Aorta (tissue), 5 donors: ENCODE measurements at places on chromosomes 3 and 15. TPM values are rescaled to one million over a fixed set of nuclear protein-coding genes. Genes with fewer than 3 reads are reported as not detected.

- DNase-seq, result no peak
Observed at GRCh38 chr3:172236771-172237742, 197.7 kb downstream of the FNDC3B start.

- DNase-seq, result no peak
Observed at GRCh38 chr3:69116897-69117296, 5.5 kb downstream of the LMOD3 start.

Gene CLPX
- total RNA-seq, result 33.4 TPM

GRCh38 chr3:152398495-152398894 lies 129.8 kb downstream of the MBNL1 start:
- no peak for DNase-seq

DNA sequence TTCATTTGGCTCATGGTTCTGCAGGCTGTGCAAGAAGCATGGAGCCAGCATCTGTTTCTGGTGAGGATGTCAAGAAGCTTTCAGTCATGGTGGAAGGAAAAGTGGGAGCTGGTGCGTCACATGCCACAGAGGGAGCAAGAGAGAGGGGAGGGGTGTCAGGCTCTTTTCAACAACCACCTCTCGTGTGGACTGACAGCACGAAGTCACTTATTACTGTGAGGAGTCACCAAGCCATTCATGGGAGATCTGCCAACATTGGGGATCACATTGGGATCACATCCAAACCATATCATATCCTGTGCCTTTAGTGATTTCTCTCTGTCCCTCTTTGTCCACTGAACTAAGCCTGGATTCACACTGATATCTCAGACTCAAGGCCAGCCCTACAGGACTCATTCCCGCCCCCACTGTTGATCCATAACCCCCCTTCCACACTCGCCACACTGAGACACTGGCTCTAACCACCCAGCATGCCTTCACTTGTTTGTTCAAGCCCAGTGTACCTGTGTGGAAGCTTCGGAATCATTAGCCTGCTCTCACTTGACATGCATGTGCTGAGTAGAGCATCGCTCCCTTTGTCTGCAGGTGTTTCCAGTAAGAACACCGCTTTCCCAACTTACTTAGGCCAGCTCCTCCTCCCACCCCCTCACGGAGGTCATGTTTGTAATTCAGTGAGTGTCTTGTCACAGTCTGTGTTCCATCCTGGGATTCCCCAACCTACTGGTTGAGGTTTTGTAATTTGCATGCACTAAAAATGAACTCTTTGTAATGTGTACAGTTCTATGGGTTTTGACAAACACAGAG lies 132.2 kb downstream of the KLF13 start:
- DNase-seq, result no peak

Gene OGG1
- 25.8 TPM for total RNA-seq

Gene PRTG
- total RNA-seq, result 2.1 TPM

Gene RASGRP1
- 3.1 TPM for total RNA-seq

GRCh38 chr15:52680761-52681160 lies 1.6 kb upstream of the ATOSA start:
- DNase-seq, result no peak

DNA sequence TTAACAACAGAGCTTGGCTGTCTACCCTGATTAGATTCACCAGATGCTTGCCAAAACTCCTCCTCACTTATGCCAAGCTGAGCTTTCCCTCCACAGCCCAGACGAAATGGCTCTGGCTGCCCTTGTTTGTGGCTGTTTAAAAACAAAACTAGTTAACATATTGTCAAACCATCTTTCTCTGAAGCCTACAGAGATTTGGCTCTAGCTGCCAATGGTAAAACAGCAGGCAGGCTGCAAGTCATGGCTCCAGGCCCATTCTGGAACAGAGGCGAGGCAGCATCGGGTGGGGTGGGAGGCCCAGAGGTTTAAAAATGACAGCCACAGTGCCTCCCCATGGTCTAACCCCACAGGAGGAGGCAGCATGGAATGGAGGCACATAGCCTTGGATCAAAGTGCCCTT lies 75.9 kb downstream of the SCN5A start:
- no peak for DNase-seq

DNA sequence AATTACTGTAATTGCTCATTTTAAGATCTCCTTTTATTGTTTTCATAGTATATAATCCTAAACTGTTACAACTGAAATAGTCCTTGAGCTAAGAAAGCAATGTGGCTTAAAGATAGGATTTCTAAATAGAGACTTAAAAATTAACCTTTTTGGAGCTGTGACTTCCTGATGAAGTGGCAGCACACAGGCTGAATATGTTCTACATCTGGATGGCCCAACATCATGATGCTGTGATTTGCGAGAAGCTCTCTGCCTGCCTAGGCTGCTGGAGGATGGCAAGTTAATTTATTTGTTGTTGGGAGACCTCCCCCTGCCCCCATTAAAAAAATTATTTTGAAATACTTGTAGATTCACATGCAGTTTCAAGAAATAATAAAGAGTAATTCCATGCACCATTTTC lies 134.5 kb downstream of the IGF1R start:
- DNase-seq, result no peak

DNA sequence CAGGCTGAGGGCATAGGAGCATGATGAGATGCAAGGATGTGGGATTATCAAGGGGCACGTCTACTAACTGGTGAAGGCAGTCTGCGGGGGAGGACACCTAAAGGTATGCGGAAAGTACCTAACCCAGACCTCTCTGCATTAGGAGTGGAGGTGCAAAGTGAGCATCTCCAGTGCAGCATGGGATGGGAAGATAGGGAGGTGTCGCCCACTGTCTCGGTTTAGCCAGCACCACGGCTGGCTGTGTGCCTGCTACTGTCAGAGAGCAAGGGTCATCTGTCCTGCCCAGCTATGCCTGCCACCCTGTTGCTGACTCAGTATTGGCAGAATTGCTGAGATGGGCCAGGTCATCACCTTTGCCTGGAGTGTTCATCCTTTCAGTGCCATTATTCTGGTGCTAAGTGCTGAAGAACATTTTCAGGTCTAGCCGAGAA lies 40.1 kb downstream of the OXNAD1 start:
- no peak for DNase-seq

DNA sequence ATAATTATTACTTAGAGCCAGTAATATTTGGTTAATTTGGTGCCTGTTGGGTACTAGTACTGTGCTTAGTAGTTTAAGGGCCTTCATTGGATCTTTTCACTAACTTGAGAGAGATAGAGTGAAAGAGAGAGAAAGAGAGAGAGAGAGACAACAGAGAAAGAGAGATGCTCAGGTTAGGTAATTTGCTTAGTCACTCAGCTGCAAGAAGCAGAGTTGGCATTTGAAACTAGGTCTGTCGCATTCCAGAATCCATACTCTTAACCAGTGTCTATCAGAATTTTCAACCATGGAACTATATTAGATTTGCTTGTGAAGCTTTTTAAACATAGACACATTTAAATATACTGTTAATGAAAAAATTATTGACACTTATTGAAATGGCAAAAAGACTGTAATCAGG lies 31.1 kb upstream of the NUDT16 start:
- DNase-seq, result no peak

- no peak for DNase-seq
Observed at GRCh38 chr15:40918146-40918798, 10.9 kb upstream of the DLL4 start.

Gene NEDD4
- 43.4 TPM for total RNA-seq

GRCh38 chr3:198088421-198088955 lies 128.5 kb downstream of the LMLN start:
- no peak for DNase-seq

DNA sequence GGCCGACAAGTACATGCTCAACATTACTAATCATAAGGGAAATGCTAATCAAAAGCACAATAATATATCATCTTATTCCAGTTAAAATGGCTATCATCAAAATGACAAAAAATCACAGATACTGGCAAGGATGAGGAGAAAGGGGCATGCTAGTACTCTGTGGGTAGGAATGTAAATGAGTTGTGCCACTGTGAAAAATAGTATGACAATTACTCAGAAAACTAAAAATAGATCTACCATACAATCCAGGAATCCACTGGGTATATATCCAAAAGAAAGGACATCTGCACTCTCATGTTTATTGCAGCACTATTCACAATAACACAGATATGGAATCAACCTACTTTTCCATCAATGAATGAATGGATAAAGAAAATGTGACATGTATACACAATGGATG lies 1256.5 kb downstream of the SI start:
- DNase-seq, result no peak

DNA sequence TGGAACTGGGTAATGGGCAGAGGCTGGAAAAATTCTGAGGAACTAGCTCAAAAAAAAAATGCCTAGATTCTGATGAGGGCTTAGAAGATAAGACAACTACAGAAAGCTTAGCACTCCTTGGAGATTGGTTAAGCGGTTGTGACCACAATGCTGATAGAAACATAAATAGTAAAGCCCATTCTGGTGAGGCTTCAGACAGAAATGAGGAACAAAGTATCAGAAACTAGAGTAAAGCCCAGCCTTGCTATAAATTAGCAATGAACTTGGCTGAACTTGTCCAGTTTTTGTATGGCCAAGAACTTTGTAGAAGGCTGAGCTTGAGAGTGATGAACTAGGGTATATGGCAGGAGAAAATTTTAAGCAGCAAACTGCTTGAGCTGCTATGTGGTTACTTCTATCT lies 25.4 kb downstream of the GOLGB1 start:
- DNase-seq, result no peak

GRCh38 chr15:96049323-96049722 lies 281.2 kb upstream of the NR2F2 start:
- DNase-seq, result no peak

- no peak for DNase-seq
Observed at GRCh38 chr3:123310741-123311140, 109.0 kb downstream of the SEC22A start.

DNA sequence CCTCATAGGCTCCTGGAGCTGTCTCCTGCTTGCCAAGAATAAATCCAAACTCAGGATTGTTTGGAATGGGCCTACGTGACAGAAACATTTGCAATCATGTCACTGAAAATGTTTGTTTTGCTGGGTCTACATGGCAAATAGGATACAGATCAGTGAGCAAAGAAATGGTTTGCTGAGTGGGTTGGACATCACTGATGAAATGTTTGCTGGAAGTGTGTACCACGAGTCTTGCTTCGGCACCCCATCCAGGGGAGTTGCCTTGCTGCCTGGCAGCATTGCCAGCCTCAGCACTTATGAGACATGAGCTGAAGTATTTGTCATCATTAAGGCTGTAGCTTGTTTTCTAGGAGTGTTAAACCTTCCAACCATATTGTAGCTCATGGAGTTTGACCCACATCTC lies 213.3 kb upstream of the CFAP20DC start:
- no peak for DNase-seq

GRCh38 chr15:25807063-25807462 lies 56.1 kb downstream of the ATP10A start:
- DNase-seq, result no peak
